ENCODE measurements at places on chromosomes 4 and X. TPM values are rescaled to one million over a fixed set of nuclear protein-coding genes. Genes with fewer than 3 reads are reported as not detected.

The RRH gene
- 0.28 TPM for polyA plus RNA-seq

The PASD1 gene
- polyA plus RNA-seq = 0.09 TPM

The FAM9A gene
- polyA plus RNA-seq = not detected

The ARHGEF38 gene
- polyA plus RNA-seq = not detected

The VCX2 gene
- polyA plus RNA-seq = not detected

The C4orf54 gene
- 56.3 TPM for polyA plus RNA-seq

The HPGDS gene
- 6.9 TPM for polyA plus RNA-seq

The ASMT gene
- not detected for polyA plus RNA-seq

The SOWAHD gene
- 0.43 TPM for polyA plus RNA-seq

The AMBN gene
- polyA plus RNA-seq = not detected

The NCAPG gene
- 19.4 TPM for polyA plus RNA-seq

The TMPRSS11B gene
- polyA plus RNA-seq = not detected

The FOXR2 gene
- not detected for polyA plus RNA-seq

The NXT2 gene
- 7.4 TPM for polyA plus RNA-seq

The NPY5R gene
- polyA plus RNA-seq = 0.53 TPM

The TRIM75 gene
- polyA plus RNA-seq = not detected

The DGKK gene
- 0.01 TPM for polyA plus RNA-seq

All from muscle of leg (tissue), 16 donors.